A549 treated with Mapracorat at 1 μM for 4 hours (cell line): ENCODE measurements at places on chromosomes 1 and 21. TPM values are rescaled to one million over a fixed set of nuclear protein-coding genes. Genes with fewer than 3 reads are reported as not detected.

Gene CD58
- 20.3 to 23.5 TPM (median 21.2 TPM) in 5 replicates for total RNA-seq

Gene ST6GALNAC5
- not detected in 5 replicates for total RNA-seq

Gene SLAMF9
- 0.12 to 0.94 TPM (median 0.49 TPM) in 5 replicates for total RNA-seq

Gene MAP3K7CL
- 1.1 to 2.7 TPM (median 2.0 TPM) in 5 replicates for total RNA-seq

Gene AGMAT
- 5.1 to 7.7 TPM (median 7.4 TPM) in 5 replicates for total RNA-seq

Gene MROH9
- total RNA-seq: not detected in 5 replicates

Gene SIK1
- 12.1 to 19.5 TPM (median 16.2 TPM) in 5 replicates for total RNA-seq

Gene CELA2A
- not detected in 5 replicates for total RNA-seq

Gene AKR7A3
- 0.09 to 0.32 TPM (median 0.12 TPM) in 5 replicates for total RNA-seq

Gene SLC66A1
- total RNA-seq: 14.9 to 24.7 TPM (median 21.2 TPM) in 5 replicates

Gene MPZ
- 0.09 to 0.43 TPM (median 0.27 TPM) in 4 of 5 replicates, not detected in the other for total RNA-seq

Gene RGS8
- not detected in 5 replicates for total RNA-seq

Gene ARHGEF10L
- total RNA-seq: 5.2 to 7.7 TPM (median 7.0 TPM) in 5 replicates

Gene RIPK4
- 14.7 to 21.0 TPM (median 17.9 TPM) in 5 replicates for total RNA-seq

Gene TDRD5
- total RNA-seq: 0.05 TPM in 2 of 5 replicates, not detected in the others

Gene GCSAML
- total RNA-seq: not detected in 5 replicates

Gene ACP6
- 19.3 to 21.0 TPM (median 20.9 TPM) in 5 replicates for total RNA-seq

Gene MFSD2A
- 6.1 to 7.6 TPM (median 6.9 TPM) in 5 replicates for total RNA-seq

Gene C4BPA
- 0.45 to 0.89 TPM (median 0.66 TPM) in 5 replicates for total RNA-seq

Gene KRTAP19-6
- not detected in 5 replicates for total RNA-seq

Gene MED8
- 34.7 to 37.6 TPM (median 36.1 TPM) in 5 replicates for total RNA-seq

Gene ADGRL4
- not detected in 5 replicates for total RNA-seq

Gene HMCN1
- 0.01 to 0.15 TPM (median 0.09 TPM) in 5 replicates for total RNA-seq

Gene KRTAP22-1
- not detected in 5 replicates for total RNA-seq

Gene FPGT
- 6.0 to 7.9 TPM (median 6.9 TPM) in 5 replicates for total RNA-seq

Gene PCBP3
- total RNA-seq: 0.44 to 1.6 TPM (median 1.0 TPM) in 5 replicates

Gene NEK2
- total RNA-seq: 34.9 to 45.6 TPM (median 44.5 TPM) in 5 replicates

Gene SPRR2B
- total RNA-seq: not detected in 5 replicates

Gene PTPN7
- total RNA-seq: not detected in 5 replicates

Gene THEM4
- total RNA-seq: 13.0 to 14.1 TPM (median 13.9 TPM) in 5 replicates

Gene SPRR1B
- total RNA-seq: not detected in 5 replicates

Gene ZNF683
- not detected in 5 replicates for total RNA-seq

Gene CACHD1
- 1.3 to 1.7 TPM (median 1.4 TPM) in 5 replicates for total RNA-seq

Gene SYCP1
- not detected in 5 replicates for total RNA-seq

Gene MXRA8
- total RNA-seq: 0.19 to 0.46 TPM (median 0.32 TPM) in 4 of 5 replicates, not detected in the other

Gene SFN
- 503 to 710 TPM (median 599 TPM) in 5 replicates for total RNA-seq

Gene SELE
- total RNA-seq: not detected in 5 replicates
